ENCODE measurements at places on chromosomes 2 and 18. TPM values are rescaled to one million over a fixed set of nuclear protein-coding genes. Genes with fewer than 3 reads are reported as not detected.

The MC2R gene
- not detected for total RNA-seq

DNA sequence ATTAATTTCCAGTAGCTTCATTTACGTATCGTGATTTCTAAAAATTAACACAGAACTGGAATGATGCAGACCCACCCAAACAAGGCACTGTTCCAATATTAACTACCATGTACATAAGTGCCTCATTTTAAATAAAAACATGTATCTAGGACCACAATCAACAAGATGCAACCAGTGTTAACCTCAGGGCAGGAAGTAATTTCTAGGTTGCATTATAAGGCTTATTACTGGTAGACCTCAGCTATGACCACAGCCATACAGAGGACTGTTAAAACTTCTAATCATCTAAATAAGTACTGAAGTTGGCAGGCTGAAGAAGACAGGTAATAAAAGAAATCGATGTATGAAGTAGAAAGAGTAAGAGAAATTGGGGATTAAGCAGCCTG is 262.9 kb downstream of the HDAC4 start:
- no peaks in the 10 kb centered on the region for H3K27me3 ChIP-seq
- H3K36me3 ChIP-seq, result peaks cover 30% of the 10 kb centered on the region
- no peak overlapping the region for H3K4me3 ChIP-seq

DNA sequence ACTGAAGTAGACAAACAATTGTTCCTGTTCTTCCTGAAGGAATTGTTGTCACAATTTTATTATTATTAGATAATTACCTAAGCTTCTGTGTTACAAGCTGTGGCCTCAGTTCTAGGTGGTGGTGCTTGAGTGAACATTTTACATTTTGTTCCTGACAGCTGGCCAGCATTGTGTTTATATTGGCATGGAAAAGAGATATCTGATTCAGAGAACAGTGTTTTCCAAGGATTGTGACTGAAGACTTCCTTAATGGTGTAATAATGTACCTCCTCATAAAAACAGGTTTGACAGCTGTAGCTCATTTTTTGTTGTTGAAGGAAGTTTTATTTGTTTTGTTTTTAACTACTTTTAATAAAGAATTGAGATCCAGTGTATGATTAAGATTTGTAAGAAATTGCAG is 95.2 kb downstream of the EPB41L5 start:
- H3K27me3 ChIP-seq, result no peaks in the 10 kb centered on the region
- H3K27ac ChIP-seq, result no peak overlapping the region
- no peak overlapping the region for H3K4me3 ChIP-seq
- no peak for DNase-seq

GRCh38 chr2:217661378-217661777 is 341.4 kb downstream of the TNS1 start:
- H3K27me3 ChIP-seq, result no peaks in the 10 kb centered on the region
- H3K36me3 ChIP-seq, result no peaks in the 10 kb centered on the region
- no peak for DNase-seq

- no peaks in the 10 kb centered on the region for H3K27me3 ChIP-seq
- H3K4me1 ChIP-seq, result peaks cover 37% of the 10 kb centered on the region
- no peaks in the 10 kb centered on the region for H3K36me3 ChIP-seq
Measured at GRCh38 chr2:62568074-62568473, 62.1 kb upstream of the TMEM17 start.

GRCh38 chr2:228675091-228675490 is 493.6 kb upstream of the SPHKAP start:
- no peak for DNase-seq
- H3K36me3 ChIP-seq, result no peaks in the 10 kb centered on the region
- no peak overlapping the region for H3K27ac ChIP-seq
- H3K27me3 ChIP-seq, result no peaks in the 10 kb centered on the region

The HOXD11 gene
- total RNA-seq, result not detected

DNA sequence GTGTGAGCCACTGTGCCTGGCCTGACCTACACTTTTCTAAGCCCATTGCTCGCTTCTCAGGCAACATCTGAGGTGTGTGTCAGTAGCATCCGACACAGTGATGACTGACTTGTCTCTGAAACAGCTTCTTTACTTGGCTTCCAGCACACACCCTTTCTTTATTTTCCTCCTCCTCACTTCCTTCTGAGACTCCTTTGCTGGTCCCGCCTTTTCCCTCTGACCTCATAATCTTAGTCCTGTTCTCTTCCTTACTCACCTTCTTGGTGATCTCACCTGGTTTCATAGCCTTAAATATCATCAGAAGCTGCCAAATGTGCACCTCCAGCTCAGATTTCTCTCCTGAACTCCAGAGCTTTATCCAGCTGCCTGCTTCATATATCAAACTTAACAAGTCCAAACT is 66.6 kb upstream of the PELI1 start:
- H3K4me1 ChIP-seq, result no peaks in the 10 kb centered on the region
- no peak overlapping the region for H3K4me3 ChIP-seq
- H3K27ac ChIP-seq, result no peak overlapping the region
- no peaks in the 10 kb centered on the region for H3K27me3 ChIP-seq
- no peak for DNase-seq
- H3K36me3 ChIP-seq, result no peaks in the 10 kb centered on the region

GRCh38 chr2:221505605-221506004 is 66.5 kb downstream of the EPHA4 start:
- H3K4me3 ChIP-seq, result no peak overlapping the region
- peaks cover 2% of the 10 kb centered on the region for H3K27me3 ChIP-seq
- no peak overlapping the region for H3K27ac ChIP-seq
- no peak for DNase-seq

The LHCGR gene
- total RNA-seq, result not detected

- H3K36me3 ChIP-seq, result no peaks in the 10 kb centered on the region
- H3K27ac ChIP-seq, result no peak overlapping the region
- H3K4me1 ChIP-seq, result no peaks in the 10 kb centered on the region
- DNase-seq, result no peak
- no peak overlapping the region for H3K4me3 ChIP-seq
Measured at GRCh38 chr2:149724091-149724490, 136.5 kb upstream of the MMADHC start.

GRCh38 chr18:45852631-45853030 is 27.2 kb downstream of the SIGLEC15 start:
- DNase-seq, result no peak
- no peaks in the 10 kb centered on the region for H3K27me3 ChIP-seq
- H3K4me1 ChIP-seq, result peaks cover 16% of the 10 kb centered on the region
- H3K27ac ChIP-seq, result no peak overlapping the region
- H3K36me3 ChIP-seq, result peaks cover 27% of the 10 kb centered on the region

GRCh38 chr2:187618813-187619212 is 64.6 kb upstream of the TFPI start:
- H3K36me3 ChIP-seq, result no peaks in the 10 kb centered on the region
- no peak for DNase-seq
- no peaks in the 10 kb centered on the region for H3K4me1 ChIP-seq
- no peak overlapping the region for H3K27ac ChIP-seq

DNA sequence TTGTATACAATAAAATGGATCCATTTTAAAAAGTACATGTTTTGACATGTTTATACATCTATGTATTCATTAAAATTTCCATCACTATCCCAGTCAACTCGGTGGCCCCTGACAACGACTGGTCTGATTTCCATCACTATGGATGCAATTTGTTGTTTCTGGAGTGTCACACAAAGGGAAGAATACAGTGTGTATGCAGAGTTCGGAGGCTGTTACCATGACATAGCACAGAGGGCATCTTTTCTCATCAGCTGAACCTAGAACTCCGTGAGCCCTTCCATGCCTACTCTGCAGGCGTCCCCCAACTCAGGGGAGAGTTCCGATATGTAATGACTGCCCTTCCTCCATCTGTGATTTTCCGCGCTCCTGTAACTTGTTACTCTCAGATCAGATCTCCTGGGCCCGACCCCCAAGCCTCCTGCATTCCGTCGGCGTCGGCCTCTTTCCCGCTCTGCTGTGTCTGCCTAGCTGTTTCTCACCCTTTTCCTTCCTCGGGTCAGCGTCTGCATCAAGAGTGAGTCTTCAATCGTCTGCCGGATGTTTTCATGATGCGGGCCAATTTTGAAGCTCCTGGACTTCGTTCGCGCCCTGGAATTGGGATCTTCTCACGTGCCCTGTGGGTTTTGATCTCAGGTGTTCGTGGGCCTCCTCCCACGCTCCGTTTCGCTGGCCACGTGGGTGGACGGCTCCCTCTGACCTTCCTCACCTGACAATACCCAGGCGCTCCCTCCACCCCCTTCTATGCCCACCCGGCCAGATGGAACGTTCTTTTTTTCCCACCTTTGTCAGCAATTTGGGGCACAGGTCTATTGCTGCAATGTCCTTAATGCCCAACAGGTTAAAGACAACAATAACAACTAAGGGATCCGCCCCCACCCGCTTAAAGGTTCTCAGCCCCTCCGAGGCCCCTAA is 161.0 kb downstream of the TWIST2 start:
- no peak for DNase-seq
- no peaks in the 10 kb centered on the region for H3K36me3 ChIP-seq
- no peaks in the 10 kb centered on the region for H3K4me1 ChIP-seq
- no peak overlapping the region for H3K4me3 ChIP-seq
- H3K27ac ChIP-seq, result no peak overlapping the region

The ZNF396 gene
- 1.1 TPM for total RNA-seq

The CRYGD gene
- not detected for total RNA-seq

GRCh38 chr2:164447660-164448059 is 173.6 kb downstream of the GRB14 start:
- no peak for DNase-seq
- no peak overlapping the region for H3K4me3 ChIP-seq
- no peaks in the 10 kb centered on the region for H3K27me3 ChIP-seq
- H3K27ac ChIP-seq, result no peak overlapping the region
- H3K36me3 ChIP-seq, result no peaks in the 10 kb centered on the region
- no peaks in the 10 kb centered on the region for H3K4me1 ChIP-seq

GRCh38 chr2:189799531-189799930 is 15.3 kb downstream of the PMS1 start:
- H3K4me1 ChIP-seq, result no peaks in the 10 kb centered on the region
- H3K4me3 ChIP-seq, result no peak overlapping the region

The TMEM200C gene
- 0.23 TPM for total RNA-seq

GRCh38 chr2:172836347-172836821 is 100.7 kb downstream of the RAPGEF4 start:
- DNase-seq, result no peak
- no peaks in the 10 kb centered on the region for H3K36me3 ChIP-seq
- no peak overlapping the region for H3K27ac ChIP-seq
- H3K4me3 ChIP-seq, result no peak overlapping the region

DNA sequence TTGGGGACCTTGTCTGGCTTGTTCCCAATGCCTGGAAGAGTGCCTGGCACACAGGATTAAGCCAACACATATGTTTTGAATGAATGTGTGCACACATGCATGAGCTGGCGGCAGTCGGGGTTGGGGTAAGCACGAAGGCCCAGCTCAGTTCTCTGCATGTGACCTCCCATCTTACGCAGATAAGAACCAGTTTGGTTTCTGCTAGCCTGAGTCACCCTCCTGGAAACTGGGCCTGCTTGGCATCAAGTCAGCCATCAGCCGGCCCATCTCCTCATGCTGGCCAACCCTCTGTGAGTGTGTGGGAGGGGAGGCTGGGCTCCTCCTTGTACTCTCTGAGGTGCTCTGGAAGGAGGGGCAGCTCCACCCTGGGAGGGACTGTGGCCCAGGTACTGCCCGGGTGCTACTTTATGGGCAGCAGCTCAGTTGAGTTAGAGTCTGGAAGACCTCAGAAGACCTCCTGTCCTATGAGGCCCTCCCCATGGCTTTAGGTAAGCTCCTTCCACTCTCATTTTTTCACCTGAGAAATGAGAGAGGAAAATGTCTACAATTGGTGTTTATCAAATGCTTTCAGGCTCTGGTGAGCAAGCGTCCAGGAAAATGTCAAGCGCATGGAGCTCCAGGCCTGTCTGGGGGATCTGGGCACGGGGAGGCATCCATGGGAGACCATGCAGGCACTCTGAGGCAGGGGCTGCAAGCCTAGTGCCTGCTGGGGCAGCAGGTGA is 9.7 kb upstream of the IL1RN start:
- H3K27ac ChIP-seq, result no peak overlapping the region
- no peak overlapping the region for H3K4me3 ChIP-seq
- DNase-seq, result no peak
- H3K4me1 ChIP-seq, result peaks cover 16% of the 10 kb centered on the region
- no peaks in the 10 kb centered on the region for H3K27me3 ChIP-seq

DNA sequence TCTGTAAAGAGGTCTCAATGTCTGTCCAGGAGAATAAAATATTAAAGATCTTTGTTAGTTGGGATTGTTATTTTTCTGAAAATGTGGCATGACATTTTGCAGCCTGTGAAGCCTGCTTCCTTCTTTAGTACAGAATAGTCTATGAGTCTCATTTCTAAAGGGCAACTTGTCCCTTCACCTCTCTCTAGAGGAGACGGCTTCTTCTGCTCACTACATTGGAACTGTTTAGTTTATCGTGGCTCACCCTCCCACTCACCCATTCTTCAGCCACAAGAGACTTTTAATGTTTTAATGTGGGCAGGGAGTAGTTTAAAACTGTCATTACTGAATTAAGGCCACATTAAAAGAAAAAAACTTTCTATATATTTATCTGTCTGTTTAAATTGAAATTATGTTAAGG is 161.0 kb downstream of the BARD1 start:
- H3K27me3 ChIP-seq, result no peaks in the 10 kb centered on the region
- no peaks in the 10 kb centered on the region for H3K4me1 ChIP-seq
- DNase-seq, result no peak
- no peak overlapping the region for H3K27ac ChIP-seq
- H3K36me3 ChIP-seq, result no peaks in the 10 kb centered on the region
- no peak overlapping the region for H3K4me3 ChIP-seq

- H3K27me3 ChIP-seq, result peaks cover 3% of the 10 kb centered on the region
- no peak overlapping the region for H3K4me3 ChIP-seq
- no peaks in the 10 kb centered on the region for H3K36me3 ChIP-seq
- no peaks in the 10 kb centered on the region for H3K4me1 ChIP-seq
- H3K27ac ChIP-seq, result no peak overlapping the region
Measured at GRCh38 chr2:218852911-218853667, 6.5 kb upstream of the WNT6 start.

DNA sequence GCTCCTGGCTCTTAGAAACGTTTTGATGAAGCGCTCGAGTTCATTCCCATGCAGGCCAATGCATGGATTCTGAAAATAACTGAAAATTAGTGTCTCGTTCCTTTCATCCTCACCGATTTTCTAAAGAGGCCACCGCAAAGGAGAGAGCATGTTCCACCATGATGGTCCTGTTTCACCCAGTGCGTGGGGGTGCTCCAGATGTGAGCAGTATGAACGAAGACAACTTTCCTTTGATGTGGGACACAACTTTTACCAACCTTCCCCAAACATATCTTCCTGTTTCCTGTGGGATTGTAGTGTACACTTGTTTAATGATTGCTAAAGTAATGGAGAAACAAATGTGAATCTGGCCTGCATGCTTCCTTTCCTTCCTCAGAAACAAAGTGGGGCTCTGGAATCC is 114.5 kb downstream of the PRPF40A start:
- H3K27me3 ChIP-seq, result no peaks in the 10 kb centered on the region
- no peak overlapping the region for H3K4me3 ChIP-seq
- no peak overlapping the region for H3K27ac ChIP-seq
- H3K36me3 ChIP-seq, result no peaks in the 10 kb centered on the region
- no peaks in the 10 kb centered on the region for H3K4me1 ChIP-seq

- H3K4me1 ChIP-seq, result peaks cover 3% of the 10 kb centered on the region
- no peaks in the 10 kb centered on the region for H3K27me3 ChIP-seq
- DNase-seq, result no peak
- H3K27ac ChIP-seq, result no peak overlapping the region
Measured at GRCh38 chr2:8454797-8455196, 227.1 kb upstream of the ID2 start.
